Stimulated activated CD4-positive, alpha-beta T cell treated with anti-CD3 and anti-CD28 coated beads, Interleukin-4, amount 100 ng/mL, for 1 hour (primary cell): ENCODE measurements at places on chromosomes 13 and 19.

DNA sequence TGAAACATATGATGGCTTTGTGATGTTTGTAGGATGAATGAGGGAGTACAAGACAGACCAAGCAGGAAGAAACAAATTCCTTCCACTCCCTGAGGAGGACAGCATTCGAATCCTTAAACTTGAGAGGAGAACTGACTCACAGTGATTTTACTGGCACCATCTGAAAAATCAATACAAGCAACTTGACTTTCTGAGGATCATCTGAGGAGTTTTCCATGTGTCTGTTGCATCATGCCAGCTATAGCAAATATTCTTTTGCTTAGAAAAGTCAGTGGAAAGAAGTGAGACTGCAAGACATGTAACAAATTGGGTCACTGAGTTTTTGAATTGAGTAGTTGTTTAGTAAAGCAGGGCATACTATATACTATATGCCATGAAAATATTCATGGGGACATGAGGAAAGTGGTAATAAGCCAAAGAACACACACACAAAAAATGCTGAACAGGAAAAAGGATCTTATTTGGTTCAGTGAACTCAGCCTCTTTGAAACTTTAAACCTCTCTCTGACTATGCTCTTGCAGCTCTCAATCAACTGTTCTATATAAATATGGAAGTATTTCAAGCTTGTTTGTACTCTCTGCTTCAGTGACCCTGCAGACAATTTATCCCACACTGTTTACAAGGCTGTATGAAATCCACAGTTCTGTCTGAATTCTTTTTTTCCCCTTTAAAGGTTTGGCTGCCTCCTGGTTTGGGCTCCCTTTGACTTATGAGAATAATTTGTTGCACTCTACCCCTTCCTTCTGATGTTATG lies 35.5 kb downstream of the SERTM1 start:
- DNase-seq, result no peak

GRCh38 chr13:62356977-62357376 lies 941.3 kb upstream of the PCDH20 start:
- no peak for DNase-seq

- no peak for DNase-seq
Observed at GRCh38 chr13:27183561-27184147, 12.0 kb upstream of the USP12 start.

DNA sequence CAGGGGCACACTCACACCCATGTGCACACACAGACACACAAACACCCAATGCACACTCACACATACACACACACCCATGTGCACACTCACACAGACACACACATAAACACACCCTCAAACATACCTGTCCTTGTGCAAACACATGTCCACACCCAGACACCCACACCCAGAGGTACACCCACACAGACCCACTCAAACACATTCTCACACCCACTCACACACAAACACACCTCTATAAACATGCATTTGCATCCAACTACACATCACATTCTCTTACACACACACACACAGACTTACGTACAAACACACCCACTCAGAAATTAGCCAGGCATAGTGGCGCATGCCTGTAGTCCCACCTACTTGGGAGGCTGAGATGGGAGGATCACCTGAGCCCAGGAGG lies 31.4 kb downstream of the FBN3 start:
- DNase-seq, result no peak
